ENCODE measurements at places on chromosomes 7 and 10.

DNA sequence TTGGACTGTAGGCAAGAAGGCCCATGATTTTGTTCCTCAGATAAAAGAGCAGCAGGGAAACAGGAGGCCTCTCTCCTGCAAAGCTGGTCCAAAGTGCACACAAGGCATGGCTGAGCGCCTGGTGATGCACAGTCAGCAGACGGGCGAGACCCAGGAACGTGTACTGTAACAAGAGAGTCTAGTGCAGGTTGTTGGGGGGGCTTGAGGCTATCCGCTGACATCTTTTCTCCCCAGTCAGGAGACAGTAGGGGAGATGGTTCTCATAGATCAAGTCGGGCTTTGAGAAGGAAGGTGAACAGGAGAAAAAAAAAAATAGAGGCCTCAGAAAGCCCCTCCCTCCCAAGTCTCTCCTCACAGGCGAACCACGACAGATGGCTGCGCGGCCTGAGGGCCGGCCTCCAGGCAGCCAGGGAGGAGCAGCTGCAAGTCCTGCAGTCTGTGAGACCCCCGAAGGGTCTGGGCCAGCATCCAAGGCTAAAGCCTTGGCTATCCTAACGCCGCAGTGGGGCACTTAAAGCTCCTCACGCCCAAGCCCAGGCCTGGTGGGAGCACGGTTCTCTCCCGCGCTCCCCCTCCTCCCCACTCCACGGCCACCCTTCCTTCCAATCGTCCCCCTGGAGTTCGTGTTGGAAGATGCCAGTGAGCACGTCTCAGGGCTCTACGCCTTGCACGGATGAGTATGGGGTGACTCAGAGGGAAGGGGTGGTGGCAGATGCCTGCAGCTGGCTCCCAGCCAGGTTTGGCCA lies 68.3 kb downstream of the PRKAG2 start:
- peak; percentile 87 for DNase-seq

DNA sequence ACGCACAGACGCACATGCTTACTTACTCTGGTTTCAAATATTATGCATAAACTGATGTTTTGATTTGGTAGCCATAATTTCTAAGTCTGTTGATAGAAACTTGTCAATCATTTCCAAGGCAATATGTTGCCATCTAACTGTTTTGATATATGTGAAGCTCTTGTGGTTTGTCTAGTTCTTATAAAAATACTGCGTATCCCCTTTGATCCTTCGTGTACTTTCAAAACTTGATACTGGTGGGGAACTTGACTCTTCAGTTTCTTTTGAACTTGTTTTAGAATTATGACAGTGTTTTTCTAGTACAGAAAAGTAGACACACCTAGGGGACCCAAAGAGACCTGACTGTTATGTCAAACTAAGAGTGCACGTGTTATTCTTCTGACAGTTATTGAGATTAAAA lies 708.0 kb downstream of the LRMDA start:
- DNase-seq: no peak

DNA sequence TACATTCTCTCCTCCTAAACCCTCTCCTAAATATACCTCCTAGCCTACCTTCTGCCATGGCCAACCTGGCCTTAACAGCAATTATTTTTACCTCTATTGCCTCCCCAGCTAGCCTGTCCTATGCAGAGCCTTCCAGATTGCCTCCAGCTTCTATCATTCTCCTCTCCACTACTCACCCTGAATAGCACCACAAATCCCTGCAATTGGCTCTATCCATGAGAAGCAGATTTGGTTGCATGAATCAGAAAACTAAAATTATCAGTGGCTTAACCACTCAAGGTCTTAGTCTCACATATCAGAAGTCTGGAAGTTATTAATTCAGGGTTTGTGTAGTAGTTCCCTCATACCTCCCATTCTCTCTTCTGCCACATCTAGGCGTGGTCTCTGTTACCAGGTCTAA lies 120.3 kb upstream of the CACUL1 start:
- no peak for DNase-seq

GRCh38 chr7:127587663-127588018 lies 570 bp upstream of the ARF5 start:
- no peak for DNase-seq

DNA sequence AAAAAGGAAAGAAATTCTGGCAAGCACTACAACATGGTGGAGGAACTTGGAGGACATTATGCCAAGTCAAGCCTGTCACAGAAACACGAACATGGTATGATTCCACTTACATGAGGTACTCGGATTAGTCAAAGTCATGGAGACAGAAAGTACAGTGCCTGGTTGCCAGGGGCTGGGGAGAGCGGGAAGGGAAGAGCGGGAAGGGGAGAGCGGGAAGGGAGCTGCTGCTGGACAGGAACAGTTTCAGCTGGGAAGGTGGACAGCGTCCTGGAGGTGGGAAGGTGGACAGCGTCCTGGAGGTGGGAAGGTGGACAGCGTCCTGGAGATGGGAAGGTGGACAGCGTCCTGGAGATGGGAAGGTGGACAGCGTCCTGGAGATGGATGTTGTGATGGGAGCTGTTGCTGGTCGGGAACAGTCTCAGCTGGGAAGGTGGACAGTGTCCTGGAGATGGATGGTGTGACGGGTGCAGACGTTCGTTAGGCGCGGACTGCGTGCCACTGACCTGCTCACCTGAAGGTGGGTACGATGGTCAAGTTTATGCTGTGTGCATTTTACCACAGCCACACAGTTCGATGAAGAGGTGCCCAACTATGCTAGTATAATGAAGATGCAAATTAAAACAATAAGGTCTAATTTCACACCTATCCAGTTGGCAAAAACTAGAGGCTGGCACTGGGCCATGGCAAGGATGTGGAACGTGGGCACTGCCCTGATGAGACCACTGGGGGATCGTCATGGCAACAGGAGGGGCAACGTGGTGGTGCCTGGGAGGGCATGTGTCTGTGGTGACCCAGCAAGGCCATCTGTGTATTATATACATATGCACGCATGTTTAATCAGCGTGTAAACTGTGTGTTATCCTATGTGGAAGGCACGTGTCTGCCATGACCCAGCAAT lies 103.8 kb downstream of the NKX6-2 start:
- DNase-seq: no peak

DNA sequence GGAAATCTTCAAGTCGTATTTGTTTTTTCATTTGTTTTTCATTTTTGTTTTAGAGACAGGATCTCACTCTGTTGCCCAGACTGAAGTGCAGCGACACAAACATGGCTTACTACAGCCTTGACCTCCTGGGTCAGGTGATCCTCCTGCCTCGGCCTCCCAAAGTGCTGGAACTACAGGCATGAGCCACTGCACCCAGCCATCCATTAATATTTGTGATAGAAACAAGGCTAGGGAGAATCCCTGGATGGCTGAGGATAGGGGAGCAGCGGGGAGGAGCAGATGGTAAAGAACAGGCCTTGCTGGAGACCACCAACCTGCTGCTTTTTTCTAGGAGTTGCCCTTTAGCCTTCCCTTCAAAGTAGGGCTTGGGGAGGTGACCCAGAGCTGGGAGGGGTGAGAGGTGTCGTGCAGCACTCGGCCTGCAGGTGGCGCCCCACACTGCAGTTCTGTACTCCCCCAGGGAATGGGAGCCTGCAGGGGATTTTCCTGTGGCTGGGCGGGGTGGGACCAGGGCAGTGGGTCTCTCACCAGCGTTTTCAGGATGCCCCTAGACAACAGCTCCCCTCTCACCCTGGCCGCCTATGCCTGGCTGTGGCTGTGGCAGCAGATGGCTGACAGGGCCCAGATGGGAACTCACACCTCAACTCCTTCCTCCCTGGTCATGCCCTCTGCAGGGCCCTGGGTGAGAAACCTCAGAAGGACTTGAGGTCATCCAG lies 12.6 kb upstream of the CDH23 start:
- peak; percentile 77 for DNase-seq
